ENCODE measurements at places on chromosomes 16 and 17. TPM values are rescaled to one million over a fixed set of nuclear protein-coding genes. Genes with fewer than 3 reads are reported as not detected.
A peak's percentile ranks its signal among the peaks of the same experiment; 100 is the strongest.

DNA sequence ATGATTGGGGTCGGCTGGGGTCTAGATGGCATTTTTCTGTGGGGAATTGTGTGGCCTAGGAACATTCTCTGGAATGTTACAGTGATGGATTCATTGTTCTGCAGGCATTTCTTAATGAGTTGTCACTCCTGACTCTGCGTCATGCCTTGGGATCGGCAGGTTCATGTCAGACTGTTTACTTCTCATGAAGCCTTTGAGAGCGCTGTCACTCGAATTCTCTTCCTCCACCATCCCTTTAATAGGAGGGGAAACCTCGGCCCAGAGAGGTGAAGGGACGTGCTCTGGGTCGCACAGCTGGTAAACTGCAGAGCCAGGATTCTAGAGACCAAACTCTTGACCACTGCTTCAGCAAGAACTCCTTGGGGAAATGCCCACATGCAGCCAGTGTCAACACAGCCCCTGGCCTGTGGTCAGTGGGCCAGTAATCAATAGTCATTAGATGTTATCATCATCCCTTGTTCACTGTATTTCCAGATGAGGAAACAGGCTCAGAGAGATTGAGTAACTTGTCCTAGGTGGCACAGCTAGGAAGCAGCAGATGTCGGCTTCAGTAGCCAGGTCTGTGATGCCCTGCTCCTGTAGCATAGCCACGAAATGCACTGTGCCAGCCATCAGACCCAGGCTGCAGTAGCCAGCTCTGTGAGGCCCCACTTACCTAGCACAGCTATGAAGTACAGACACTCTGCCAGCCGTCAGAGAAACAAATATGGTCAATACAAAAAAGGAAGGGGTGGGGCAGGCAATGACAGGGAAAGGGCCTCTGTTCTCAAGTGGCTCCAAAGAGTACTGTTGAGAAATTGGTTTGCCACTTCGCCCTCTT, 259.0 kb downstream of the CPPED1 start:
- H3K36me3 ChIP-seq, result no peaks in the 10 kb centered on the region
- no peak for DNase-seq
- H3K4me1 ChIP-seq, result peaks cover 4% of the 10 kb centered on the region
- no peak overlapping the region for H3K4me3 ChIP-seq
- H3K27ac ChIP-seq, result no peak overlapping the region

DNA sequence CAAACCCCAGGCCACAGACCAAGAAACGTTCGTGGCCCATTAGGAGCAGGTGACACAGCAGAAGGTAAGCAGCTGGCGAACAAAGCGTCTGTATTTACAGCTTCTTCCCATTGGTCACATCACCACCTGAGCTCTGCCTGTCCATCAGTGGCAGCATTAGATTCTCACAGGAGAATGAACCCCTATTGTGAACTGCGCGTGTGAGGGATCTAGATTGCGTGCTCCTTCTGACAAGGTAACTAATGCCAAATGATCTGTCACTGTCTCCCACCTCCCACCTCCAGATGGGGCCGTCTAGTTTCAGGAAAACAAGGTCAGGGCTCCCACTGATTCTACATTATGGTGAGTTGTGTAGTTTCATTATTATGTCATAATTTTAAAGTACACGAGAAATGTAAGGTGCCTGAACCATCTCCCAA, 186.3 kb downstream of the CPPED1 start:
- H3K36me3 ChIP-seq, result no peaks in the 10 kb centered on the region
- no peak overlapping the region for H3K27ac ChIP-seq
- DNase-seq, result no peak
- H3K27me3 ChIP-seq, result no peaks in the 10 kb centered on the region

DNA sequence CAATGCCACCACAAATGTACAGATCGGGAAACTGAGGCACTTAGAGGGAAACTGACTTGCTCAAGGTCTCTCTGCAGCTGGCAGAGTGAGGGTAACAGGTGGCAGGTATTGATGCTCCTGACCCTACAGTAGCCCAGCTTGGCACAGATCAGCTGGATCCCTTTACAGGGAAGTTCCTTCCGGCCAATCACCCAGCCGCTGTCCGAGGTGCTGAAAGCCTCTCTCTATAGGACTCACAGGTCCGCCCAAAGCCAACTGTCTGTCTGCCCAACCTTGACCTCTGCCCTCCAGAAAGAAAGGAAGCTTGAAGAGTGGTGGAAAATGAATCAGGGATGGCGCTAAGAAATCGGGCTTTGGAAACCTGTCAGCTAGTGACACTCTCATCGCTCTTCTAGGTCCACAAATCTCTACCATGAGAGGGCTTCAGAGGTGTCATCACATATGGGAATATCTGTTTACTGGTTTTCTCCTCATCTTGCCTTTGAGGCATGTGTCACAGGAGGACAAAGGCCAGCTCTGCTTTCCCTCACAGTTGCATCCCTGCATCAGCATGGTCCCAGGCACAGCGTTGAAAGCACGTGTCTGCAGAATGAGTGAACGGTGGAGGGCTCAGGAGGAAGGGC, 246.2 kb downstream of the KATNIP start:
- peak; percentile 85 for DNase-seq
- no peaks in the 10 kb centered on the region for H3K27me3 ChIP-seq
- H3K4me1 ChIP-seq, result no peaks in the 10 kb centered on the region
- no peak overlapping the region for H3K4me3 ChIP-seq

- no peak for DNase-seq
- no peak overlapping the region for H3K4me3 ChIP-seq
- H3K27me3 ChIP-seq, result no peaks in the 10 kb centered on the region
- H3K4me1 ChIP-seq, result peaks cover 20% of the 10 kb centered on the region
- H3K36me3 ChIP-seq, result no peaks in the 10 kb centered on the region
- H3K27ac ChIP-seq, result no peak overlapping the region
Measured at GRCh38 chr16:50506543-50506937, 41.7 kb upstream of the NKD1 start.

GRCh38 chr16:66705790-66706505, 9.4 kb upstream of the CMTM4 start:
- no peak overlapping the region for H3K27ac ChIP-seq
- no peaks in the 10 kb centered on the region for H3K4me1 ChIP-seq
- no peak for DNase-seq
- H3K4me3 ChIP-seq, result no peak overlapping the region
- H3K27me3 ChIP-seq, result no peaks in the 10 kb centered on the region
- no peaks in the 10 kb centered on the region for H3K36me3 ChIP-seq

- H3K4me3 ChIP-seq, result no peak overlapping the region
- H3K4me1 ChIP-seq, result peaks cover 4% of the 10 kb centered on the region
- H3K27me3 ChIP-seq, result no peaks in the 10 kb centered on the region
- H3K27ac ChIP-seq, result no peak overlapping the region
- H3K36me3 ChIP-seq, result peaks cover 8% of the 10 kb centered on the region
Measured at GRCh38 chr16:50751528-50751927, 9.6 kb downstream of the CYLD start.

GRCh38 chr17:17987187-17987896, 14.7 kb downstream of the DRC3 start:
- H3K27ac ChIP-seq, result no peak overlapping the region
- no peak for DNase-seq
- no peaks in the 10 kb centered on the region for H3K36me3 ChIP-seq
- H3K27me3 ChIP-seq, result no peaks in the 10 kb centered on the region
- no peaks in the 10 kb centered on the region for H3K4me1 ChIP-seq

DNA sequence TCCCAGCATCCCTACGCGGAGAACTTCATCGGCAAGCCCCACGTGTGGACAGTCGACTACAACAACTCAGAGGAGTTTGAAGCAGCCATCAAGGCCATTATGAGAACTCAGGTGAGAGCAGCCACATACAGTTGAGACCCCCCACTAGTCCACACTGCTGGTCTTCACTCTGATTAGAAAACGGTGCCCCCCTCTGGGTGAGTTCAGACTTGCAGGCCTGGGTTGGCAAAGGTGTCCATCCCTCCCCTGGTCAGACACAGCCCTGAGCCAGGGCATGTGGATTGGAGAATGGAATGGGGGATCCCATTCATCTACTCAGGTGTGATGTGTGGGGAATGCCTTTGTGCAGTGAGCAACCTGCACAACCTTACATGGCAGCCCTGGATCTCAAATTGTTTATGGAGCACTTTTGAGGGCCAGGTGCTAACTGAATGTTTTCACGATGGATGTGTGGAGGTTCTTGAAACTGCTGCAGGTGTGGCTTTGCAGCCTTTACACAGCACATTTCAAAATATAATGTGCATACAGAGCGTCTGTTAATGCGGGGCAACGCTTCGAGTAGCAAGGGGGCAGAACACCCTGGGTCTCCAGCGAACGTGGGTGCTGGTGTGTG, 72.6 kb downstream of the MGAT5B start:
- H3K36me3 ChIP-seq, result no peaks in the 10 kb centered on the region
- H3K4me3 ChIP-seq, result no peak overlapping the region
- H3K27me3 ChIP-seq, result no peaks in the 10 kb centered on the region

DNA sequence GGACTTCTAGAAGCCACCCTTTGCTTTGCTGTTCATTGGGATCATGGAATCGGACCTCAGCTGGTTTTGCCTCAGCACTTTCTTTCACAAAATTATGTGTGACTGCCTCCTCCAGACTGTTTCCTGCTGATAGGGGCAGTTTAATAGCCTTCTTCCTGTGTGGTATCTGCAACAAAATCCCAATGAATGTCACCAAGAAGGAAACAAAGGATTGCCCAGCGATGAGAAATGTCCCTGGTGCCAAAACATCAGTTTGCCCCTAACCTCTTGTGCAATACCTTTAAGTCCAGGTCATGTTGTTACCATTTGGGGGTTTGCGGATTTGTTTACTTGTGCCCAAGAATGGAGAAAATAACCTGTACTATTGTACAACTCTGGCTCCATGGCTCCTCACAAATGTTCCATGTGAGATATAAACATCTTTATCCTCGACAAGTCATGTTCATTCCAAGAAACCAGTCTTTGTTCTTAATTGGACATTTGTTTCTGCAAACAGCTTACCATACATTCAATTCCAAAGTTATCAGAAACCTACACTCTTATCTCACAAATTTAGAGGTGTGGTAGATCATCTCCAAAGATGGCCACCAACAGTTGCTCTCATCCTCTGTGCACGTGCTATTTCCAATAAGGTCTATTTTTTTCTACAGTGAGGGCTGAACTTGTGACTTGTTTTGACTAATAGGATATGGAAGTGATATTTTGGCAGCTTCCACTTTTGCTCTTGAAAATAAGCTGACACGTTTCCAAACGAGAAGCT, 14.8 kb downstream of the TAC4 start:
- no peaks in the 10 kb centered on the region for H3K4me1 ChIP-seq
- H3K27me3 ChIP-seq, result no peaks in the 10 kb centered on the region
- H3K36me3 ChIP-seq, result no peaks in the 10 kb centered on the region
- no peak overlapping the region for H3K4me3 ChIP-seq
- H3K27ac ChIP-seq, result no peak overlapping the region
- no peak for DNase-seq

DNA sequence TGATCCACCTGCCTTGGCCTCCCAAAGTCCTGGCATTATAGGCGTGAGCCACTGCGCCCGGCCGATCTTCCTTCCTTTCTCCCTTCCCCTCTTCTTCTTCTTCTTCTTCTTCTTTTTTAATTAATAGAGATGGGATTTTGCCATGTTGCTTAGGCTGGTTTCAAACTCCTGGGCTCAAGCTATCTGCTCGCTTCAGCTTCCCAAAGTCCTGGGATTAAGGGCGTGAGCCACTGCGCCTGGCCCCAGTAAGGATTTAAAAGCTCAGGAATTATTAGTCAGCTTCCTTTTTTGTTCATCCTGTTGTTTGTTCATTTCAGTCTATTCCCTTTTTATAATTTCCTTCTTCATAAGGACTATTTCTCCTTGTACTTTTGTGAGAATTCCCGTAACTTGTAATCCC, 32.7 kb upstream of the LRRC37A start:
- no peak for DNase-seq
- H3K27me3 ChIP-seq, result peaks cover 77% of the 10 kb centered on the region
- H3K4me3 ChIP-seq, result no peak overlapping the region

DNA sequence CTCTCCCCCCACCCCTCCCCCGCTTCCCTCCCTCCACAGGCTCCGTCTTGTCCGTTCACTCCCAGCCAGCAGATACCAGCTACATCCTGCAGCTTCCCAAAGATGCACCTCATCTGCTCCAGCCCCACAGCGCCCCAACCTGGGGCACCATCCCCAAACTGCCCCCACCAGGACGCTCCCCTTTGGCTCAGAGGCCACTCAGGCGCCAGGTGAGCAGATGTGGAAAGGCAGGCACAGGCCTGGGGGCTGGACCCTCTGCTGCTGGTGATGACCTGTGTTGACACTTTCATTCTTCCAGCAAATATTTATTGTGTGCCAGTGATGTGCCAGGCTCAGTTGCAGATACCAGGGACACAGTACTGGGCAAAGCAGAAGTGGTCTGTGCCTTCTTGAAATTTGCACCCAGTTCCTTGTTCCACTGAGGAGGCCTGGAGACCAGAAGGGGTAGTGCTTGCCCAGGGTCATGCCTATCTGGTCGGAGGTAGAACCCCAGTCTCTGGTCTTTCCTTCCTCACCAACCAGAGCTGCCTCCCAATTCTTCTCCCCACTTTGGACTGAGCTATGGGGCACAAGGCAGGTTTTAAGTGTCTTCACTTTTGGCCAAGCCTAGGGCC, 10.3 kb upstream of the ABCC3 start:
- no peak for DNase-seq
- H3K36me3 ChIP-seq, result no peaks in the 10 kb centered on the region
- H3K27ac ChIP-seq, result no peak overlapping the region
- no peak overlapping the region for H3K4me3 ChIP-seq

- H3K36me3 ChIP-seq, result no peaks in the 10 kb centered on the region
- no peak overlapping the region for H3K4me3 ChIP-seq
- H3K27ac ChIP-seq, result no peak overlapping the region
- H3K27me3 ChIP-seq, result no peaks in the 10 kb centered on the region
- peaks cover 23% of the 10 kb centered on the region for H3K4me1 ChIP-seq
Measured at GRCh38 chr17:15654886-15655561, 29.1 kb downstream of the TRIM16 start.

DNA sequence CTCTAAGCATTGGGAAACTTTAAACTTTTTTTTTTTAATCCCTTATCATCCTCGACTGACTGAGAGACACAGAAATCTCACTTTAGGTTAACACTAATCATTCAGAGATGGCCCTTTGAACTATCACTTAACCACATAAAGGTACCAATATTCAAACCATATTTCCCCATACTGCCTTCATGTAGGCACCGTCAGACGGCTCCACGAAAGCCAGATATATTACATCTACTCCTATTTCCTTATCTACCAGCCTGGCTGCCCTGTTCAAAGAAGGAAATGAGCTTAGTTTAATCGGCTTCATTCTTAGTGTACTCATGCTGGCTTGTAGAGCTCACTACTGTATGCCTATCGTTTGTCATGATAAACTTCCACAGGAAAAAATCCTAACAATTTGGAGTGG, 270.9 kb downstream of the CEP112 start:
- no peaks in the 10 kb centered on the region for H3K36me3 ChIP-seq
- H3K27ac ChIP-seq, result no peak overlapping the region
- no peak for DNase-seq
- peaks cover 11% of the 10 kb centered on the region for H3K4me1 ChIP-seq

The ZNF629 gene
- 13.7 TPM for total RNA-seq

The ENPP7 gene
- total RNA-seq, result not detected

The FOXN1 gene
- not detected for total RNA-seq

The TRAPPC2L gene
- total RNA-seq, result 48.5 TPM

The NPIPA7 gene
- 5.6 TPM for total RNA-seq

The CASKIN2 gene
- total RNA-seq, result 12.6 TPM
